ENCODE measurements at places on chromosomes 6 and 20.

- no peak for DNase-seq
Observed at GRCh38 chr20:63100174-63100925, 93.6 kb upstream of the BHLHE23 start.

DNA sequence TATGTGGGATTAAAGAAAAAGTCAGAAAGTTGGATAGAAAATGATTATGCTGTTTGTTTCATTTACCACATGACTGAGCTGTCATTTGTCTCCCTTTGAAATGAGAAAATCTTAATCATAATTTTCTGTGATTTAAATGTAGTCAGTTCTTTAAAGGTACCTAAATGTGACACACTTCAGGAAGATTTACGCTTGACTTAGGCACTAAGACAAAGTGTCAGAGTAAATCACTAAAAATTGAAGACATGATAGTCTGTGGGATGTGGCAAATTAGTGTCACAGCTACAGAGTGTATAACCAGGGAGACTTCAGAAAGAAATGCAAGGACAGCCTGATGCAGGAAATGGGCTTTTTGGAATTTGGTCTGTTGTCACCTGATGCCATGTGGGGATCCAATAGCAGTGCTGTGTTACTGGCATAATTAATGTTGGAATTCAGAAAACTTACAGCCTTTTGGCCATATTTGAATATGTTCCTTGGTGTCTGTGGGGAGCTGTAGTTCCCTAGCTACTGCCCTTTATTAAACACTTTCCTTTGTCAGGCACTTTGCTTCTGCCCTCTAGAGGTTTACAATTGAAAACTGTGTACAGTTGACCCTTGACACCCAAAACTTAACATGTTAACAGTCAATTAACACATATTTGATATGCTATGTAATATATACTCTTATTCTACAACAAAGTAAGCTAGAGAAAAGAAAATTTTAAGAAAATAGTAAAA, 493.8 kb downstream of the UTRN start:
- DNase-seq = no peak

DNA sequence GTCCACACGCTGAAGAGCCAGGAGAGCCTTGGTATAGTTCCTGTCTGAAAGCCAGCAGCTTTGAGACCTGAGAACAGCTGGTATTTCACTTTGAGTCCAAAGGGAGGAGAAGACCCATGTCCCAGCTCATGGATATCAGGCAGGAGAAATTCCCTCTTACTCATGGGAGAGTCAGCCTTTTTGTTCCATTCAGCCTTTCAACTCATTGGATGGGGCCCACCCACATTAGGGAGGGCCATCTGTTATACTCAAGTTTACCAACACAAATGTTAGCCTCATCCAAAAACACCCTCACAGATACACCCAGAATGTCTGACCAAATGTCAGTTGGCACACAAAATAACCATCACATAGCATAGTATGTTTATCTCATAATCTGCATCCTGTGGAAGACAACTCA, 80.1 kb downstream of the GMDS start:
- no peak for DNase-seq

GRCh38 chr6:118618676-118619377, 32.6 kb downstream of the CEP85L start:
- peak; percentile 13 for DNase-seq

DNA sequence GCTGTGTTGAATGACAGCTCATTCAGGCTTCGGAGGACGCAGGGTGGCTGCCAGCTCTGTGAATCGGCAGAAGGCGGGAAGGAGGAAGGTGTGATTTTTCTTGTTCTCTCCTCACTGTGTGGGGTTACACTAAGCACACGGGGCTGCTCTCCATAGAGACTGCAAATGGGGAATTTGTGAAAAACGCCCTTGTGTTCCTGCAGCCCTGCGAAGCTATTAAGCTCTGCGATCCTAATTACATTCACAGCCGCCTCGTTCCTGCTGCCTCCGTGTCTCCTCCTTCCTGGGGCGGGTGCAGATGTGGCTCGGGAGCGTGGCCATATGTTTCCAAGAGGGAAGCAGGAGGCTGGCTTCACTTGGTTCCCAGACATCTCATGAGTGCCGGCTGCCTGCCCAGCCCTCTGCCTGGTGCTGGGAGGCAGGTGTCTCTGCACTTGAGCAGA, 124.0 kb downstream of the TOX2 start:
- no peak for DNase-seq

GRCh38 chr6:130148181-130148580, 74.6 kb downstream of the SAMD3 start:
- no peak for DNase-seq
